Stimulated activated CD4-positive, alpha-beta T cell treated with anti-CD3 and anti-CD28 coated beads, Interleukin-4, amount 100 ng/mL, for 1 hour (primary cell): ENCODE measurements at places on chromosomes 2 and 18.
A peak's percentile ranks its signal among the peaks of the same experiment; 100 is the strongest.

- no peak for DNase-seq
These were observed 300.8 kb downstream of the NDUFA10 start for GRCh38 chr2:239724194-239724849.

- peak; percentile 23 for DNase-seq
These were observed 19.6 kb downstream of the EHBP1 start for GRCh38 chr2:62724886-62725711.

DNA sequence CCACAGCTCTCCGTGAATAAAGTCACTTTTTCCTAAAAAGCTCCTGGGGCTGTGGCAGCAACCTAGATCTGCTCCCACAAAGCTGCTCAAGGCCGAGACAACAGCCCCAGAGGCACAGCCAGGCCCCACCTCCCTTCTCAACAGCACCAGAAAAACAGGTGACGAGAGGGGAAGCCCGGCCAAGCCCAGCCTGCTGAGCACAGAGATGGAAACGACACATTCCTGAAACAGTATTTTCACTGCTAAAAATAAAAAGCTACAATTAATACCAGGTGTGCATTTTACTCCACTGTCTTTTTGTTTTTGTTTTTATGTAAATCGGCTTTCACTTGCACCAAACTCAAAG is 199.3 kb downstream of the HDAC4 start:
- no peak for DNase-seq

DNA sequence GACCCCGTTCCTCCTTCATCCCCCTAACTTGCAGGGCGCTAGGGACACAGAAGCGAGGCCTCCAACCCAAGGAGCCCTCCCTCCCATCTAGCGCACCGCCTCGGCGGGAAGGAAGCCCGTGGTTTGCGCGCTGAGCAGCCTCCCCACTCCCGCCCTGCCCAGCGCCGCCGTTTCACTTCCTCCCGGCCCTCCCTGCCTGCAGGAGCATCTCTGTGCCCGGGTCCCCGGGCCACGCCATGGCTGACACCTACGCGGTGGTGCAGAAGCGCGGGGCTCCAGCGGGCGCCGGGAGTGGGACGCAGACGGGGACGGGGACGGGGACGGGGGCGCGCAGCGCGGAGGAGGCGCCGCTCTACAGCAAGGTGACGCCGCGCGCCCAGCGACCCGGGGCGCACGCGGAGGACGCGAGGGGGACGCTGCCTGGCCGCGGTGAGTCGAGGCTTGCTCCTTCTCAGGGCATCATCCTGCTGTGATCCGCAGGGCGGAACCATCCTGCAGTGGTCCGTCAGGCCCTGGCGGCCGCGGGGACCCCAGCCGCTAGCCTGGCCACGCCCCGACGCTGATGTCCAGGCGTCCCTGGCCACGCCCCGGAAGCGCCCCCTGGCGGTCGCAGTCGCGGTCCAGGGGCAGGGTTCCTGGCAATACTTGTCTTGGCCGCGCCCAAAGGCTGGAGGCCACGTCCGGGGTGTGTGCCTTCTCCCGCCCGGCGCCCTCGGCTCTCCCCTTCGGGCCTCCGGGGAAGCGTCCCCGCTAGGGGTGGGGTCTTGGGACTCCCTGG is 16.4 kb downstream of the PTPN18 start:
- DNase-seq: peak; percentile 68

GRCh38 chr2:177343773-177344172 is 48.8 kb upstream of the AGPS start:
- DNase-seq: no peak

GRCh38 chr2:200305797-200306195 is 697 bp upstream of the SPATS2L start:
- peak; percentile 6 for DNase-seq

GRCh38 chr2:217783243-217783642 is 219.6 kb downstream of the TNS1 start:
- DNase-seq: no peak

DNA sequence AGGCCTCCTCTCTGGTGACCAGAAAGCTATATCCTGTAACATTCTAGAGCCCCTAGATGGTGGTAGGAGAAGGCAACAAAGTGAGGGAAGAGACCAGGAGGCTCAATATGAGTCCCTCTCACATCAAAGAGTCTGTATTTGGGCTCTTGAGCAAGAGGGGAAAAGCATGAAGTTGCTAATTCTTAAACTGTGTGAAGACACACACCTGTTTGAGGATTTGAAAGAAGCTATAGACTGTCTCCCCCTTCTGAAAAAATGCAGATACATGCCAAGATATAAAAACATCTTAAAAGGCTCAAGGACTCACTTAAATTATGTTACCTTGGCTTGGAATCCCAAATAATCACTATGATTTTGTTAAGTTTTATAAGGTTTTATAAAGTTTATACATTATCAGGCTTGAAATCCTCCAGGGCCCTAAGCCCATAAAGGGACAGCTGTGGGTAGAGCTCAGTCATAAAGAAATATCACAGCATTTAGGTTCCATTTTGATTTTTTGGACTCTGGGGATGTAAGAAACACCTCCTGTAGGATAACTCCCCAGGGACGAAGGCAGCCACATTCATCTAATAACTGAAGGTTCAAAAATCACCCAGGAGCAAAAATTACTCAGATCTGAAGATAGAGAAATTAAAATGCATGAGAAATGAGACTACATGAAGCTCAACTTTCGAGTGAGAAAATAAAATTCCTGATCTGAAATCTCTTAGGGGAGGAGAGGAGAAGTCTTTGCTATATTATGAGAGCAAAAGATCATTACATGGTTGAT is 136.1 kb upstream of the LGALSL start:
- DNase-seq: no peak

DNA sequence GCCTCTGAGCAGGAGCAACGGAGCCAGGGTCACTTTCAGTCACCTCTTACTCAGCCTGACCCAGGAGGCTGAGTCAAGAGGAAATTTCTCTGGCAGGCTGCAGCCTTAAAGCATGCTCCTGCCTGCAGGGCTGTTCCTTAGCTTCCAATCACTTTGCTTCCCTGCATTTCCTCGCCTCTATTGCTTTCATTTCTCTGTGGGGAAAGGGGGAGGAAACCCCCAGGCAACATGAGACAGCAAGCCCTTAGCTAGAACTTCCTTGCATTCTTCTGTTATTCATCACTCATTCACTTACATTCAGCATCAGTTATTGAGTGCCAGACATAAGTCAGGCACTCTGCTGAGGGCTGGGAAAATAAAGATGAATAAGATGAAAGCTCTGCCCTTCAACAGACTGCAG is 13.0 kb downstream of the XDH start:
- DNase-seq: no peak

DNA sequence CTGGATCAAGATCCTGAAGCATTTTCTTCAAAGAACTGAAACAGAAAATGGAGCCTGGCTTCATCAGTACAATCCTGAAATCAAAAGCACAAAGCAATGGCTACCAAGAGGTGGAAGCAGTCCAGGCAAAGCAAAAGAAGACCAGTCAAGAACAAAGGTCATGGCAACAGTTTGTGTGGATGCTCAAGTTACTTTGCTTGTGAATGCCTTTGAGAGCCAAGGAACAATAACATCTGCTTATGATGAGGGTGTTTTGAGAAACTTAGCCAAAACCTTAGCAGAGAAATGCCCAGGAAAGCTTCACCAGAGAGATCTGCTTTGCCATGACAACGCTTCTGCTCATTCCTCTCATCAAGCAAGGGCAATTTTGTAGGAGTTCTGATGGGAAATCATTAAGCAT is 723.1 kb downstream of the TMEM182 start:
- no peak for DNase-seq

DNA sequence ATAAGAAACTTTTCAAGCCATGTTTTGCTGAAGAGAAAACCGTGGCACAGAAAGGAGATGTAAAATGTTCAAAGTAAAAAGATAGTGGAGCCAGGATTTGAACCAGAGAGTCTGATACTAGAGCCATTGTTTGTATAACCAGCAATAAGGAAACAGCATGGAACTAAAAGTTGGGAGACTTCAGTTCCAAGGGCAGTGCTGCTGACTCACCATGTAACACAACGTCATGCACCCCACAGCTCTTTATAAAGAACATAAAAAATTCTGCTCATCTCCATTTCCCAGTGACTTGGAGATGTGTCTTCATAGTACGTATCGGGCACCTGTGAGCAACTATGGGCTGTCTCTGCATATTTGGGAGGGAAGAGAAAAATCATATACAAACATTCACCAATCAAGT is 353.0 kb upstream of the PIK3C3 start:
- no peak for DNase-seq

- DNase-seq: no peak
These were observed 521.0 kb upstream of the MYT1L start for GRCh38 chr2:2851806-2852777.

- DNase-seq: no peak
These were observed 664.8 kb downstream of the STK39 start for GRCh38 chr2:167582619-167583018.

DNA sequence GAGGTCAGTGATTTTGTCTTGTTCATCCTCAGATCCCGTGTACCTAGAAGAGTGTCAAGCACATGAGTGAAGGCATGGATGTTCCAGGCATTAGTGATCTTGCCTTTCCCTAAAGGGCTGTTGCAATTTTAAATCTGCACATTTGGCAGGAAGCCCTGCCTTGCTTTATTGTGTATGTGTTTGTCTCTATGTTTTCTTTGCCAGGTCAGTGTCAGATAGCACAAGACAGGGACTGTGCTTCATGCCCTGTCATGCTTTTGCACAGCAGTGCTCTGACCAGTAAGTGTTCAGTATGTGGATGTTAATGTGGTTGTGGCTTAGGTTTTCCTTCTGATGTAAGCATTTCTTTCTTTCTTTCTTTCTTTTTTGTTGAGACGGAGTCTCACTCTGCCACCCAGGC is 131.5 kb downstream of the RGPD3 start:
- no peak for DNase-seq

DNA sequence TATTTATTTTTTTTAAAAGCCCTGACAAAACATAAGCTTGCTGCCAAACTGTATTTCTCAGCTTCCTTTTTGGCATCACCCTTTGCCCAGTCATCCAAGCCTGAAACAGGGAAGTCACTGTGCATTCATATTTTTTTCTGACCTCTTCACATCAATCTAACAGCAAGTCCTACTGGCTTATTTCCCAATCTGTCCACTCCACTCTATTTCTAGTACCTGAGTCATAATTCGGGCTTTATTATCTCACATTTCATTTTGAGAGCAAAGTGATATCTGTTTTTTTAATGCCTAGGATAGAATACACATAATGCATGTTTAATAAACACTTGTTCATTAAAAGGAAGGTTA is 5.1 kb downstream of the HNMT start:
- no peak for DNase-seq
